SIG-M5 (cell line): ENCODE measurements at places on chromosomes 11 and 22.

GRCh38 chr11:132685174-132685611 is 847.1 kb downstream of the OPCML start:
- DNase-seq: no peak

- DNase-seq: no peak
Measured at GRCh38 chr11:24589064-24589463, 92.2 kb downstream of the LUZP2 start.

DNA sequence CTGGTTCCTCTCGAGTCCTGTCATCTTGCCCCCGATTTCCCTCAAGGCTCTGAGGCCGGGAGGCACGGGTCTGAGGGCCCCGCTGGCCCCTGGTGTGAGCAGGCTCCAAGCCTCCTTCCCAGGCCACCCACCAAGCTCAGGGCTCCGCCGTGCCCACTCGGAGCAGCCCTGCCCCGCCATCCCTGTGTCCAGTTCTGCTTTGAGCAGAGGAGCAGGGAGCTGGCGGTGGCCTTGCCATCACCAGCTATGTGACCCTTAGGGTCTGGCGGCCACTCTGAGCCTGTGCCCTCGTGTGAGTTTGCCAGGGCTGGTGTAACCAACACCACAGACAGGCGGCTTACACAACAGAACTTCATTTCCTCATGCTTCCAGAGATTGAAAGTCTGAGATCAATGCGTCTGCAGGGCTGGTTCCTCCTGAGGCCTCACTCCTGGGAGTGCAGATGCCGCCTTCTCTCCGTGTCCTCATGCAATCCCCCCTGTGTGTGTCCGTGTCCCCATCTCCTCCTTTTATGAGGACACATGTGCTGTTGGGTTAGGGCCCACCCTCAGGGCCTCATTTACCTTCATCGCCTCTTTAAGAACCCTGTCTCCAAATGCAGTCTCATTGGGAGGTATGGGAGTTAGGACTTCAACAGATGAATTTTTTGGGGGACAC is 36.5 kb upstream of the CELSR1 start:
- DNase-seq: no peak

- DNase-seq: no peak
Measured at GRCh38 chr11:92954003-92954402, 15.4 kb upstream of the MTNR1B start.

DNA sequence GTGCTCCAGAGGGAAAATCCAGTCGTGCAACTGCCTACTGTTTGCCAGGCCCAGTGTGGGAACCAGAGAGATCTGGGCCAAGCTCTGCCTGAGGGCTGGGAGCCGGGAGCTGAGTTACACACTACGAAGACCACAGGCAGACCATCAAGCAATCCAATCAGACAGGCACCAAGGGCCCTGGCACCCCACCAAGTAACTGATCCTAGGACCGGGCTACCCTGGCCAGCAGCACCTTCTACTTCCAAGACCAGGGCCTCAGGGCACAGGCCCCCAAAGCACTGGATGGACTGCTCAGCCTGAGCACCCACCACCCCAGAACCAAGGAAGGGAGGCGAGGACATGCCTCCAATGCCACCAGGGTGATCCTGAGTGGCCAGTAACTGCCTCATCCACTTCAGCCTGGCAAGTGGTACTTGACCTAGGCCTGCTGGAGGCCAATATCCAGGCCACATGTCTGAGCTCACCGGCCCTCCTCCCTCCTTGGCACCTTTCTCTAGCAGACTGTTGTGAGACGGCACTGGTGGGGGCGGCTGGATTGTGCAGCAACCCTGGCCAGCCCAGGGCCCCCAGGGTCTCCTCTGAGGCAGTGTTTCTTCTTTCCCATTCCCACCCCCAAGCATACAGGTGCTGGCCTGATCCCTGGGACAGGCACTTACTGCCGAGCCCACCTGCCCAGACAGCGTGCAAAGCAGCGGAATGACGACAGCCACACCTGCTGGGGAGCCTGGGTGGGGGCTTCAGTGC is 20.7 kb upstream of the ARFGAP3 start:
- no peak for DNase-seq

DNA sequence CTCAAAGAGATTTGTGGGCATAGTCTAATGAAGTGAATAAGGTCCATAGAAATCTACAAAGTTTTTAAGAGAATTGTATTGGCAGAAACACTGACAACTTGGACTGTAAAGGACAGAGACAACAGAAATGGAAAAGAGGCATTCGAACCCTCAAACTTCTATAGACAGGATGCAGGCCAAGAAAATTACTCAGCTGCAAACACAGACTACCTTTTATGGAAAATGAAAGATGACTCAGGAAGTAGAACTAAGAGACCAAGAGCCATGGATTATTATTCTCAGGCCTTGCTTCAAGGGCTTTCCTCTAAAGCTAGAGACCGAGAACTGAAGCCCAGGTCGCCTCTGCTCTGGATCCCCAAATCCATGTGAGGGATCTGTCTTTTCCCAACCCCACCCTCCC is 3.8 kb upstream of the PELI3 start:
- DNase-seq: no peak

DNA sequence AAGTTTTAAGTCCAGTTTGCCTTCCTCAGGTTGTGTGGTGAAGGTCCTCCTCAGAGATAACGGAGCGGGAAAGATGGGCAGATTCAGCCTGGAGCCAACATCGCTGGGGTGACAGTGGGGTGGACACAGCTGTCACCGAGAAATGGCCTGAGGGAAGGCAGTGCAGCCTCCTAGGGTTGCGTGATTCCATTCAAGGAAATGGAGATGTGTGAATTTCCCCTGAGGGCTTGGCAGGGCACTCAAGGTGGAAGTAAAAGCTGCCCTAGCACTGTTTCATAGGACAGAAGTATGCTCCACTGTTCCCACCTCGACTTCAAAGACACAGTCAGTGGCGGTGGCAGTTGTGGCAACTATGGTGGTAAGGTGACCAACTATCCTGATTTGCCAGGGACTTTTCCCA is 15.4 kb upstream of the CAT start:
- no peak for DNase-seq

DNA sequence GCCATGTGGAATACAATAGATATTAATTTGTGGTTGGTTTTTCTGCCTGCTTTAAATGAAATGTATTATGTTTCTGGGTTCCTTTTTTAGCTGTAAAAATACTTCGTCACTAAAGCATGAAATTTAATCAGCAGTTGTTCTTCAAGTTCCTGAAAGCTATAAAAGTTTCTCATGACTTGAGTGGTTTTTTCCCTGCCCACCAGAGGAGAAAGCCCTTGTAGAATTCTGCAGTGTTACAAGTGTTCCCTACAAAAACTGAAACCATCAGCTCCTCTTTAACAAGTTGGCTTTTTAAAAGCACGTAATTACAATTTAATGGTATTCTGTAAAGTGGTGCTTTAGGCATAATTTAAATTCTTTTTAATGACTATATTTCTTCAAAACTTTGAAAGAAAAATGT is 56.2 kb downstream of the PANX1 start:
- no peak for DNase-seq

- no peak for DNase-seq
Measured at GRCh38 chr11:128582496-128583366, 4.6 kb downstream of the ETS1 start.

DNA sequence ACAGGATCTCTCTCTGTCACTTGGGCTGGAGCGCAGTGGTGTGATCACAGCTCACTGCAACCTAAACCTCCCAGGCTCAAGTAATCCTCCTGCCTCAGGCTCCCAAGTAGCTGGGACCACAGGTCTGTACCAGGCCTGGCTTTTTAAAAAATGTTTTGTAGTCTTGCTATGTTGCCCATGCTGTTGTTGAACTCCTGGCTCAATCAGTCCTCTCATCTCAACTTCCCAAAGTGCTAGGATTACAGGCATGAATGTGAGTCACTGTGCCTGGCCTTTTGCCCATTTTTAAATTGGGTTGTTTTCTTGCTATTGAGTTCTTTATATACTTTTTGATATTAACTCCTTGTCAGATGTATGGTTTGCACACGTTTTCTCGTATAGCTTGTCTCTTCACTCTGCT is 33.0 kb upstream of the PITPNB start:
- DNase-seq: no peak

DNA sequence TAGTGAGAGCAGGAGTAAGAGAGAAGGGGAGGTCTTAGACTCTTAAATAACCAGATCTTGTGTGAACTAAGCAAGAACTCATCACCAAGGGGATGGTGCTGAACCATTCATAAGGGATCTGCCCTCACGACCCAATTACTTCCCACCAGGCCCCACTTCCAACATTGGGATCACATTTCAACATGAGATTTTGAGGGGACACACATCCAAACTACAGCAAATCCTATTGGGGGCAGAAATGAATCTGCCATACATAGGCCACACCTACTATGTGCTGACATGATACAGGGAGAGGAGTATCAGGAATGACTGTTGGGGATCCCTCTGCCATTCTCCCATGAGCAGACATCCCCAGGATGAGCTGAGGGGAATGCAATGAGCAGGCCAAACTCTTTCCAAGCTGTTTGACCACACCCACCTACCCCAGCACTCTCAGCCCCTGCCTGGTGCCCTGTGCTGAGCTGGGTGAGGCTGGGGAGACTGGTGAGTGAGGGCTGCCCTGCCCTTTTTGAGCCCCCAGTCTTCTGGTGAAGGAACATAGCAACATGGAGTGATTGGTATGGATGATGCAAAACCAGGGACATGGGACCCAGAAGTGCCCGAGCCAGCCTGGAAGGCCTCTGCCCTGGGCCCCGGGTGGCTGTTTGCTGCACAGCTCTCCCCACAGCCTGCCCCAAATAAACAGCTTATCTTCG is 1.2 kb upstream of the GTSE1 start:
- no peak for DNase-seq

DNA sequence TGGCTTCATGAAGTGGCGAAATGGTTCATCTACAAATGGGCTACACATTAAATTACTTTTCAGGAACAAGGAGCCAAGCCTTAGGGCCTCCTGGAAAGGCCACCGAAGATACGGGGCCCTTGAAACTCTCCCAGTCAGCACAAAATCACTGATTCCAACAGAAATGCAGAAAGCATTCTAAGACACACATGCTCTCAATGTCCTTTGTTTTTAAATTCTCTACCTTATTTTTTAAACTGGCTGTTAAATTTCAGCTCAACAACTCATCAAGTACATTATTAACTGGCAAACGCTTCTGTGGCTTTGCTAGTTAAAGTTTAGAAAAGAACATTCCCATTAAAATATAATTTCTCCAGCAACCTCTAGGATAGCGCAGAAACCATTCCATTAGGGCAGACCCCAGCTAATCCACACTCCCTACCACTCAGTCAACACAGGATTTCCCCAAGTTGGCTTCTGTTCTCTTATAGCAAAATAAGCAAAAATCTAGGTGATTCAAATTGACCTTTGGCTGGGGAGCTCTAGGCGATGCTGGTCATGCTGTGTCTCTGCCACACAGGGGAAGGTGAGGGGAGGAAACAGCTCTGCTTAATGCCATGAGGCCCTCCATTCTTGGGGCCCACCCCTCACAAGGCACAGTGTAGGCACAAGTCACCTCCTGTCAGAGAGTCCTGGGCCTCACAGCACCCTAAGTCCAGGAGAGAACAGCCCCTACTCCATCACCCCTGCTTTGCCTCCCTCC is 47.1 kb downstream of the PLEKHA7 start:
- no peak for DNase-seq

DNA sequence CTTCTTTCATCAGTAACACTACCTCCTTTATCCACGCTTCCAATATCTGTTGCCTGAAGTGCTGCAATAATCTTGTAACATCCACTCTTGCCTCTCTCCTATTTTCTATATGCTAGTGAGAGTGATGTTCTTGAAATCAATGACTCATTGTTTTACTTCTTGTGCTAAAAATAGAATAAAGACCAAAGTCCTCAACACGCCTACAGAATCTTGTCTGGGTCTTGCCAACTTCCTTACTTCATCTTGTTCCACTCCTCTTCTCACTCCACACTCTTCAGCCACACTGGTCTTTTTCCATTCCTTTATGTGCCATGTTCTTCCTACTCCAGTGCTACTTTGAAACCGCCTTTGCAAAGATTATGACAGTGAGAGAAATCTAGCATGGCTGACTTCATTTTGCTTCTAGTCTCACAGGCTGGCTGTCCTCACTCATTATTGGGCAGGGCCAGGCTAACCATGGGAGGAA is 136.4 kb downstream of the CCDC81 start:
- DNase-seq: peak; percentile 52

DNA sequence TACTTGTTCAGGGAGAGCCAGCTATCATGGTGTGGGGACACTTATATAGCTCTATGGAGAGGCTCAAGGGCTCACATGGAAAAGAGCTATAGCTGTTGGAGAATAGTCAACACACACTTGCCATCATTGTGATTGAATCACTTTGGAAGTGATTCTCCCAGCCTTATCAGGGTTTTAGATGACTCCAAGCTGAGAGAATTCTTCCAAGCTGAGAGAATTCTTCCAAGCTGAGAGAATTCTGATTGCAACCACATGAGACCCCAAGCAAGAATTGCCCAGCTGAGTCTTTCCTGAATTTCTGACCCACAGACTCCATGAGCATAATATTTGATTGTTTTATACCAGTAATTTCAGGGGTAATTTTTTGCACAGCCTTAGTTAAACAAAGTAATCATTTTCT is 1318.3 kb upstream of the RAG2 start:
- DNase-seq: no peak

DNA sequence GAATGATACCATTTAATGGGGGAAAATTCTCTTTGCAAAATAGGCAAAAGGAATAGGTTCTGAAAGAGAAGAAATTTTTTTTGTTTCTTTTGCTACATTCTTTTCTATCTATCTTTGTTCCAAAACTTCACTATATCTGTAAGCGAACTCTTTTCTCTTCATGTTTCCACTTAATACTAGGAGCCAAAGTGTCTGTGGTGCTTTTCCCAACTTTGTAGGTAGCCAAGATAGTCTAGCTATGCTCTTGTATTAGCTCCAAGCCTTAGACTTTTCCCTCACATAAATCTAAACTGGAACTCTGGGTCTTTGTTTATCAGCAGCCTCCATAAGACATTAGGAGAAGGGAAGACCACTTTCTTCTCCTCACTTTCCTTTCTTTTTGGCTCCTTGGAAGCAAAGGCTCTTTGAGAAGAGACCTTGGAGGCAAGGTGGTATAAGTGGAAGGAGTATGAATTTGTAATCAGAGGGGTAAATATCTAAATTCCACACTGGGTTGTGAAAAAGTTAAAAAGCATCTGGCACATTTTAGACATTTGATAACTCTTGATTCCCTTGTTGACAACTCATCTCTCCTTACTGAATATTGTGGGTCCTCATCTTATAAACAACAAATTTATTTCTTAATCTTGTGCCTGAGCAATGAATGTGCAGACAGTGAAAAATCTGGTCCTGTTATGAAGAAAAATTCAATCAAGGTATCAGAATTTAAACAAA is 130.0 kb downstream of the EHF start:
- DNase-seq: no peak

DNA sequence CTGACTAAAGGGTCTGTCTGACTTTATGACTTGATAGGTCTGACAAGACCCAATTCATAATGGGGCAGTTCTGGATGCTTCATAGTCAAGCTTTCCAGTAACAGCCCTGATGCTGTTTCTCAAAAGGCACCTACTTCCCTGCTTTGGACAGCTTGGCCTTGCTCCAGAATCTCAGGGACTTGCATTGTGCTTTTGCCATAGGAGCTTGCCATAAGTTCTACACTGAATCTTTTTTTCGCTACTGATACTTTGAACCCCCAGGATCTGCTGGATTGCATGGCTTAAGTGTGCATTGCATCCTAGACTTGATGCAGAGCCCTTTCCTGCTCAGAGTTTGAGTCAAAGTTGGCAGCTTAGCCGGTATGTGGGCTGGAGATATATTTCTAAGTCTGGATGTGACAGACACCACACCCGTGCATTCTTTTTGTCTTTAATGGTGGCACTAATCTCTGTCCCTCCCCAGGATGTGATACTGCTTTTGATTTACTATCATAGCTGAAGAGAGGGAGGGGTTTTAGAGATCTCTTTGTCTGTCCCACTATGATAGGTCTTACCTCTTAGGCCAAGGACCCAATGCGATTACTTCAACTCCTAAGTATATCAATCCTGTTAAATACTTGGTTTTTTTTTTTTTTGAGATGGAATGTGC is 16.9 kb upstream of the SLC3A2 start:
- DNase-seq: no peak

GRCh38 chr11:15651816-15652215 is 537.1 kb downstream of the INSC start:
- no peak for DNase-seq
